ENCODE measurements at places on chromosomes 2 and 18.

DNA sequence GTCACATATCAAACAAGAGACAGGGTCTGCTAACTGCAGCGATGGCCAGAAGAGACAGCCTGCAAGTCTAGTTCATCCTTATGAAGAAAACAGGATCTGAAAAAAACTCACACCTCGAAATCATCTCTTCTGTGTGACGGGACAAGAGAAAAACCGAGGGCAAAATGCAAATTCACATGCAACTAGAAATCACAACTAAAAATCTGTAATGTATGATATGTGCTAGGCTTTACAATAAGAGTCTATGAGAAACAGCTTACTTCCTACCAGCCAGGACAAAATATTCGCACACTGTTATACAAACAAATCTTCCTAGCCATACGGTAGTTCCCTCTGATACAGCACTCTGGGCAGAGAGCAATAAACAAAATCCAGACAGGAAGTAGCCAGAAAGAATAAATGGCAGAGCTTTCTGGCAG is 48.8 kb downstream of the ANKRD44 start:
- no peaks in the 10 kb centered on the region for H3K27me3 ChIP-seq
- no peak overlapping the region for H3K4me3 ChIP-seq
- peaks cover under 1% of the 10 kb centered on the region for H3K4me1 ChIP-seq
- no peaks in the 10 kb centered on the region for H3K36me3 ChIP-seq
- no peak for DNase-seq

- H3K27me3 ChIP-seq, result no peaks in the 10 kb centered on the region
- H3K4me3 ChIP-seq, result no peak overlapping the region
- no peak for DNase-seq
Observed at GRCh38 chr2:157244691-157245090, 12.8 kb upstream of the GALNT5 start.

DNA sequence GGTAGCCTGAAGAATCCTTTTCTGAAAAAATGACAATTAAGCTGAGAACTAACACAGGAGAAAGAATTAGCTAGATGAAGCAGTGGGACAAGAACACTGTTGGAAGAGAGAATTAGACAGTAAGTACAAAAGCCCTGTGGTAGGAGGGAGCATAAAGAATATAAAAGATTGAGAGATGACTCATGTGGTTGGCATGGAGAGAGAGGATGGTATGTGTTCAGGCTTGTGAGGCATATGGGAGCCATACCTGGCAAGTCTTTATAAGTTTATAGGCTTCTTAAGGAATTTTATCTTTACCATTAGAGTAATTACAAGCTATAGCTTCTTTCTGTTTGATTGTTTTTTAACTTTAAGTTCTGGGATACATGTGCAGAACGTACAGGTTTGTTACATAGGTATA is 325.0 kb downstream of the ARL6IP6 start:
- H3K4me1 ChIP-seq, result no peaks in the 10 kb centered on the region
- no peak for DNase-seq
- H3K36me3 ChIP-seq, result no peaks in the 10 kb centered on the region
- H3K4me3 ChIP-seq, result no peak overlapping the region

GRCh38 chr18:44823782-44824181 is 143.1 kb downstream of the SETBP1 start:
- H3K27ac ChIP-seq, result no peak overlapping the region
- DNase-seq, result no peak
- H3K4me3 ChIP-seq, result no peak overlapping the region
- no peaks in the 10 kb centered on the region for H3K36me3 ChIP-seq

DNA sequence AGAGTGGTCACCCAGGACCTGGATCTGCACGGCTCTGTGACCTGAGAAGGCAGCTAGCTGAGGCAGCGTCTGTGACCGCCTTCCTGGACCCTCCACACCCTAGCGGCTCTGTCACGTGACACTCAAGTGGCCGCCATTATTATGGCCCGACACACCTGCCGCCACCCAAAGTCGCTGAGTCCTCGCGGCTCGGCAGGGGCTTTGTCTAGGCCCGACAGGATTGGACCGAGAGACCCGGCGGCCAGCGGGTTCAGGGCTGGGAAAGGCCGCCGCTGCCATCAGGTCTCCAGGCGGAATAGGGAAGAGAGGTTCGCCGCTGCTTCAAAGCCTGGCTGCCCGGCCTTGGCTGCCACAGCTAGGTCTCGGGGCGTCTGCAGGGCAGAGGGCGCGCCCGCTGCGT is 1162.5 kb upstream of the LRRTM1 start:
- H3K4me3 ChIP-seq, result no peak overlapping the region
- H3K27me3 ChIP-seq, result no peaks in the 10 kb centered on the region

GRCh38 chr2:205640716-205641115 is 41.6 kb upstream of the NRP2 start:
- DNase-seq, result no peak
- no peak overlapping the region for H3K4me3 ChIP-seq
- no peaks in the 10 kb centered on the region for H3K27me3 ChIP-seq
- H3K4me1 ChIP-seq, result no peaks in the 10 kb centered on the region

GRCh38 chr2:109402980-109403840 is 210.6 kb downstream of the SEPTIN10 start:
- H3K4me1 ChIP-seq, result no peaks in the 10 kb centered on the region
- H3K27ac ChIP-seq, result no peak overlapping the region
- no peaks in the 10 kb centered on the region for H3K36me3 ChIP-seq
- no peaks in the 10 kb centered on the region for H3K27me3 ChIP-seq

- H3K4me1 ChIP-seq, result no peaks in the 10 kb centered on the region
- H3K4me3 ChIP-seq, result no peak overlapping the region
- H3K36me3 ChIP-seq, result no peaks in the 10 kb centered on the region
- no peaks in the 10 kb centered on the region for H3K27me3 ChIP-seq
- H3K27ac ChIP-seq, result no peak overlapping the region
- no peak for DNase-seq
Observed at GRCh38 chr2:65917986-65918385, 485.6 kb upstream of the SPRED2 start.
